Activated naive CD4-positive, alpha-beta T cell treated with anti-CD3 and anti-CD28 coated beads for 36 hours (primary cell): ENCODE measurements at places on chromosomes 6 and 20. TPM values are rescaled to one million over a fixed set of nuclear protein-coding genes. Genes with fewer than 3 reads are reported as not detected.

RIPPLY2 gene
- not detected for total RNA-seq

PAX1 gene
- not detected for total RNA-seq

- H3K4me1 ChIP-seq: no peaks in the 10 kb centered on the region
- no peak overlapping the region for H3K27ac ChIP-seq
- no peaks in the 10 kb centered on the region for H3K36me3 ChIP-seq
- no peak overlapping the region for H3K4me3 ChIP-seq
- DNase-seq: no peak
- H3K27me3 ChIP-seq: no peaks in the 10 kb centered on the region
These were observed 92.2 kb upstream of the RSPO3 start for GRCh38 chr6:127026247-127026646.

- no peaks in the 10 kb centered on the region for H3K27me3 ChIP-seq
- H3K4me1 ChIP-seq: peaks cover 59% of the 10 kb centered on the region
- DNase-seq: no peak
- no peak overlapping the region for H3K4me3 ChIP-seq
- no peak overlapping the region for H3K27ac ChIP-seq
These were observed 164.2 kb upstream of the TNFAIP3 start for GRCh38 chr6:137702791-137703424.

DNA sequence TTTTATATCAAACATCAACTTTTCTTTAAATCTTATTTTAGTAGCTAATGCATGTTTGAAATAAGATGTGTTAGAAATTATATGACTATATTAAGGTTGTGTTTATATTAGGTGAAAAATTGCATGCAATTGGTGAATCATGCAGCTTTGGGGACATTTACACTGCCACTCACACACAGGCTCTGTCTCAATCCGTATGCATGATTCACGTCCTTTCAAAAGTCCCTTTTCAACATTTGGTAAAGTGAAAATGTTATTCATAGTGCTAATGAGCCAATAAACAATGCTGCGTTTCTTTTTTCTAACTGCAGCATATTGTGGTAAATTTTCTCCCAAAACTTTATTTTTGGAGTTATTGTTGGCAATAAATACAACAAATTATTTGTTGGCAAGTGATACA, 198.0 kb downstream of the FUT9 start:
- no peak overlapping the region for H3K27ac ChIP-seq
- DNase-seq: no peak
- H3K4me3 ChIP-seq: no peak overlapping the region
- no peaks in the 10 kb centered on the region for H3K36me3 ChIP-seq
- no peaks in the 10 kb centered on the region for H3K27me3 ChIP-seq
- H3K4me1 ChIP-seq: no peaks in the 10 kb centered on the region

- H3K4me3 ChIP-seq: no peak overlapping the region
- no peak for DNase-seq
- no peaks in the 10 kb centered on the region for H3K4me1 ChIP-seq
- H3K27me3 ChIP-seq: no peaks in the 10 kb centered on the region
- no peak overlapping the region for H3K27ac ChIP-seq
- peaks cover 2% of the 10 kb centered on the region for H3K36me3 ChIP-seq
These were observed 31.2 kb downstream of the TNFRSF21 start for GRCh38 chr6:47278545-47278944.

- H3K4me3 ChIP-seq: no peak overlapping the region
- H3K27ac ChIP-seq: no peak overlapping the region
- H3K36me3 ChIP-seq: no peaks in the 10 kb centered on the region
- H3K4me1 ChIP-seq: peaks cover 2% of the 10 kb centered on the region
These were observed 64.9 kb downstream of the FNDC1 start for GRCh38 chr6:159234102-159234553.

DNA sequence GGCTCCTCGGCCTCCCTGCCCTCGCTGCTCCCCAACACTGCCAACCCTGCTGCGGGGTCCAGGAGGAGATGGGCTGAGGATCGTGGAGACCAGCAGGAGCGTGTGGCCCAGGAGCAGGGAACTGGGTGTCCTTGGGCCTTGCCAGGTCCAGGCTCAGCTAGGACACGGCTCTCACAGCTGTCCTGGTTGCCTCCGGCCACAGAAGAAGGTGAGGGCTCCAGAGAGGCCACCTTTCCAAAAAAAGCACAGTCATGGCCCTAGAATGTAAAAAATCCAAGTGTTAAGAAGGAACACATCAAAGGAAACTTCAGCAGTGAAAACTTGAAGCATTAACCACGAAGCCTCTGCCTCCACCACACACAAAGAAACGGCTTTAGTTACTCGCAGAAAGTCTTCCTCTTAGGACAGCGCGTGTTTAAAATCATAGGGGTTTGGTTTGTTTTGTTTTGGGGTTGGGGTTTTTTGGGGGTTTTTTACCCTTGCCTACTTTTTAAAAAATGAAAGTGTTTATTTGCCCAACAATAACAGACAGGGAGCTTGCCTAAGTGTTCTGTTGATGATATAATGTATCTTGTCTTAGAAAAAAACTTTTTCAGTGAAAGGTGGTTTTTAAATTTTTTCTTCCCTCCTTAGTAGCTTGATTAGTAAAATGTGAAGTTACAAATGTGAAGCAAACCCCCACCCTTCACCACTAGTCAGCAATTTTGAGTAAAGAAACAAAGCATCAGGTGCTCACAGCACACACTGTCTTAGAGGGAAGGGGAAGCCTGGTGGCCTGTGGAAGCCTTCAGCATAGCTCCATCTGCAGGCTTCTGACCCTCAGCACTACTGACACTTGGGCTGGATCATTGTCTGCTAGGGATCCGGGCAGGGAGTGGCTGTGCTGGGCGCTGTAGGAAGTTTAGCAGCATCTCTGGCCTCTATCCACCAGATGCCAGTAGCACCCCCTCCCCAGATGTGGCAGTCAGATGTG, 60.0 kb downstream of the PTPN1 start:
- H3K36me3 ChIP-seq: peaks cover 71% of the 10 kb centered on the region
- H3K27ac ChIP-seq: peak overlapping the region; percentile 91
- H3K27me3 ChIP-seq: no peaks in the 10 kb centered on the region
- H3K4me3 ChIP-seq: peak overlapping the region; percentile 23
- peak; percentile 83 for DNase-seq
